ENCODE measurements at places on chromosomes 1 and 21.

GRCh38 chr21:26810676-26811415, 34.4 kb downstream of the ADAMTS1 start:
- no peak for DNase-seq

DNA sequence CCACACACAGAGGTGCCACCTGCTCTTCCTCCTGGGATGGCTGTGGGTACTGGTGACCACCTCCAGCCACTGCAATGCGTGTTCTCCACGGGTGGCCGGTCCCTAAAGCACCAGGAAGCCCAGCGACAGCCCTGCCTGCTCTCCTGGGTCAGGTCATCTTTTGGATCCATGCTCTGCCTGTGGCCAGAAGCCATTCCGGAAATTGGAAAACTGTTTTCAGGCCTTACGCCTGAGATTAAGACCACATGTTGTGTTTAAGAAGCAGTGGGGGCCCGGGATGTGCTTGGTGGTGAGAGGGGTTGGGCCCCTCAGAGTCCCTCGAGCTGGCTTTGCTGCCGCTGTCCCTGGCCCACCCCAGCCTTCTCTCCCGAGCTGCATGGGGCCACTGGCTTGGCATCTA, 150.8 kb downstream of the PEX14 start:
- no peak for DNase-seq

DNA sequence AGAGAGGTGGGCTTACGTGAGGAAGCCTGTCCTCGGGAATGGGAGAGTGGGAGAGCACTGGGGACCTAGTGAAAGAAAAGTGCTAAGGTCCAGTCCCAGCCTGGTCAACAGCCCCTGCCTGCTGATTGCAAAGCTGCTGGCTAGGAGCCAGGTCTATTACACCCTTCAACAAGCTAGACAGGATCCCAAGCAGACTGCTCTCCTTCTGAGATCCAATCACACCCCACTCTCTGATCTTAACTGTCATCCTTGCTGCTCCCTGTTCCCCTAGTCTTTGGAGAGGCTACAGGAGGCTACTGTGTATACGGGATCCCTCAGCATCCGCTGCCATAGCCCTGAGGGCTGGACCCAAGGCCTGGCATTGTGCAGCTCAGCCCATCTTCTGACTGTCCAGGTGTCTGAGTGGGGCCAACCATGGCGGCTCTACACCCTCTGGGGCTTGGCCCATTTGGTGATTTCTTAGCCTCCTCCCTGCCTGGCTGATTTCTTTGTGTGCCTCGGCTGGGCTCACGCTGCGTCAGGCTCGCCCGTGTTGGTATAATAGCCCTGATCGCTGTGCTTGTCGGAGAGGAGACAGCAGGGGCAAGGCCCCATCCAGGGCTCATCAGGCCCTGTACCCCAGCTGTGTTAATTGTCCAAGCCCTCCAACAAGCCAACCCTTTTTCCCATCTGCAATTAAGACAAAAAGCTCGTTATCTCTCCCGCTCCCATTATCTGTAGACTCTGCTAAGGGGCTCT, 43.9 kb downstream of the NAV1 start:
- DNase-seq, result no peak

DNA sequence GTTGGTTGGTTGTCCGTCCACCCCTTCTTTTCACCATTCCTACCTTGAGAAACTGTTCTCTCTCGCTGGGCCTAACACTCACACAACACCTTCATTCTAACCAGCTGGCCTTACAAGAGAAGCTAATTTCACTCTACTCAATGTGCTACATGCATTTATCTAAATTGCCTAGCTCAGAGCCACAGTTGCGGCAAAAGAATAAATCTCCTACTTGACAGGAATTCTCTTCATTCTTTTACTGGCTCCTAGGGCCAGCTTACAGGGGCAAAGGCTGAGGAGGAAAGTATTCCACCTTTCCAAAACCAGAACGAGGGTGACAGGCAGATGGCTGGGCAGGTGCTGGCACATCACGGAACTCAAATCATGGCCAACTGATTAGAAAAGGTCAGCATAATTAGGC, 6.5 kb downstream of the F3 start:
- DNase-seq, result no peak

DNA sequence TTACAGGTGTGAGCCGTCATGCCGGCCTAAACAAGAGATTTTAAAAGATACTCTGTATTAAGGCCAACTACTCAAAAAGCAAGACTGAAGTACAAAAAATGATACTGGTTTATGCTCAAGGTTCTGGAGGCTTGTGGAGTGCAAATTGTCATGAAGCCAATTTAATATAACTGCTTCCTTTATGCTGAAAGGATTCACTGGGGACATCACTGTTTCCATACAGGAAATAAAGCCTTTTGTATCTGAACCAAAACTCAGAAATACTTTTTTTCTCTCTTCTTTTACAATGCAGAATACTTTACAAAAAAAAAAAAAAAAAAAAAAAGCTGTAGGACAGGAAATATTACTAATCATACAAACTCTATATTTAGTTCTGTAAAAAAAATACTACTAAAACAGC, 55.5 kb upstream of the CNN3 start:
- DNase-seq, result no peak

Measured in stimulated activated CD8-positive, alpha-beta memory T cell treated with anti-CD3 and anti-CD28 coated beads, Interleukin-15, amount 100 ng/mL, for 1 hour (primary cell).